ENCODE measurements at places on chromosomes 5 and 9.
A peak's percentile ranks its signal among the peaks of the same experiment; 100 is the strongest.

DNA sequence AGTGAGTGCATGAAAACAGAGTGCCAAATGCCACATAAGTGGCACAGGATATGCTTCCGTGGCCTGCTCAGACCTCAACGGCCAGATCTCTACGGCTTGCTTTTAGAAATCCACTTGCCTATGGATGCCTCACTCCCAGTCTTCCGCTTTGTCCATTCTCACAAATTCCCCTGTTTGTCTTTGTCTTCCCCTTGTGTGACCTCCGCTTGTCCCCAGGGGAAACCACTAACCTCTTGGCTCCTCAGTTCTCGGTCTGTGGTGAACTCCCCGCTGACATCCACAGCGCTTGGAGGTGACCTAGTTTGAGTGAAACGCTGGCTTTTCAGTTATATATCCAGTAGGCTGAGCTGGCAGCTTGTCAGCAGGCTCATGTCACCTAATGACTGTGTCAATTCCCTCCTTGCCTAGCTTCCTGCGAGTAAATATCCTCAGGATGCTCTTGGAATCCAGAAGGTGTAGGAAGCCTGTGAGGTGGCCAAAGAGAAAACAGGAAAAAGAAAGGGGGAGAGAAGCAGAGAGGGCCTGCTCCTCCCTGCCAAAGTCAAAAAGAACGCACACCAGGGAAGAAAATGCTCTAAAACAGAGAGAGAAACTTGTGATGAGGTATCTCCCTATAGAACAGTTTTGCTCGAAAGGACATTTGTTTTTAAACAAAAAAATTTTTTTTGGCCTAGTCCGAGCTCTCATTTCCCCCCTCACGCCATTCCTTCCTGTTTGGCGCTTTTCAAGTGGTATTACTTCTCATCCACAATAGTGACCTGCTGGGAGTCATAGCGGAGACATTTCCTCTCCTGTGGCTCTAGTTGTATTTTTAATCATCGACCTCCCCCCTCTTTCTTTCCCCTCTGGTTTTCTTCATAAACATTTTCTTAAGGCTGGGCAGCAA lies 101.6 kb upstream of the SPRY4 start:
- DNase-seq: no peak

- DNase-seq: no peak
These were observed 435.7 kb downstream of the PLK2 start for GRCh38 chr5:58024151-58024550.

GRCh38 chr5:43042176-43042625 lies 2.1 kb upstream of the ANXA2R start:
- no peak for DNase-seq

DNA sequence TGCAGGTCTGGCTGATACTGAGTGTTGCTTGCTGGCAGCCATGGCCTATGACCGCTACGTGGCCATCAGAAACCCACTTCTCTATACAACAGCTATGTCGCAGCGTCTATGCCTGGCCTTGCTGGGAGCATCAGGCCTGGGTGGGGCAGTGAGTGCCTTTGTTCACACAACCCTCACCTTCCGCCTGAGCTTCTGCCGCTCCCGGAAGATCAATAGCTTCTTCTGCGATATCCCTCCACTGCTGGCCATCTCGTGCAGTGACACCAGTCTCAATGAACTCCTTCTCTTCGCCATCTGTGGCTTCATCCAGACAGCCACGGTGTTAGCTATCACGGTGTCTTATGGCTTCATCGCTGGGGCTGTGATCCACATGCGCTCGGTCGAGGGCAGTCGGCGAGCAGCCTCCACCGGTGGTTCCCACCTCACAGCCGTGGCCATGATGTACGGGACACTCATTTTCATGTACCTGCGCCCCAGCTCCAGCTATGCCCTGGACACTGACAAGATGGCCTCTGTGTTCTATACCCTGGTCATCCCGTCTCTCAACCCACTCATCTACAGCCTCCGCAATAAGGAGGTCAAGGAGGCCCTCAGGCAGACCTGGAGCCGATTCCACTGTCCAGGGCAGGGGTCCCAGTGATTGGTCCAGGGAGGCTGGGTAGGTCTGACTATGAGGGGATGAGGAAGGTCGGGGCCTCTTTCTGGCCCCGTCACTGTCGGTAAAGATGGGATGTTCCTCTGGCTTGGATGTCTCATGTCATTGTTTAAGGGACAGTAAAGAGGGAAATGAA lies 718 bp downstream of the OR5C1 start:
- DNase-seq: no peak

DNA sequence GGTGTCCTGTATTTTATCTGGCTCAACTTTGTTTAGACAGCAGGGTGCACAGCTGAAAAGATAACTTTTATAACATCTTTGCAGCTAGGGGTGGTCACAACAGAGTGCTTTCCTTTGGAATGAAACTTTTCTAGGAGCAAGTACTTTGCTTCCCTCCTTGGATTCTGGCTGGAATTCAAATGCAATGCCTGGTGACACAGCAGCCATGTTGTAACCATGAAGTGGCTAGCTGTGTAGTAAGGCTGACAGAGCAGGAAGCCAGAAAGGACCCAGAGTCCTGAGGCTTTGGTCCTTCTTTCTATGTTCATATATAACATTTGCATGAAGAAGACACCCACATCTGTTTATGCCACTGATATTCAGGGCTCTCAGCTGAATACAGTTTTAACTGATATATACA lies 48.1 kb downstream of the TENT4A start:
- DNase-seq: no peak

DNA sequence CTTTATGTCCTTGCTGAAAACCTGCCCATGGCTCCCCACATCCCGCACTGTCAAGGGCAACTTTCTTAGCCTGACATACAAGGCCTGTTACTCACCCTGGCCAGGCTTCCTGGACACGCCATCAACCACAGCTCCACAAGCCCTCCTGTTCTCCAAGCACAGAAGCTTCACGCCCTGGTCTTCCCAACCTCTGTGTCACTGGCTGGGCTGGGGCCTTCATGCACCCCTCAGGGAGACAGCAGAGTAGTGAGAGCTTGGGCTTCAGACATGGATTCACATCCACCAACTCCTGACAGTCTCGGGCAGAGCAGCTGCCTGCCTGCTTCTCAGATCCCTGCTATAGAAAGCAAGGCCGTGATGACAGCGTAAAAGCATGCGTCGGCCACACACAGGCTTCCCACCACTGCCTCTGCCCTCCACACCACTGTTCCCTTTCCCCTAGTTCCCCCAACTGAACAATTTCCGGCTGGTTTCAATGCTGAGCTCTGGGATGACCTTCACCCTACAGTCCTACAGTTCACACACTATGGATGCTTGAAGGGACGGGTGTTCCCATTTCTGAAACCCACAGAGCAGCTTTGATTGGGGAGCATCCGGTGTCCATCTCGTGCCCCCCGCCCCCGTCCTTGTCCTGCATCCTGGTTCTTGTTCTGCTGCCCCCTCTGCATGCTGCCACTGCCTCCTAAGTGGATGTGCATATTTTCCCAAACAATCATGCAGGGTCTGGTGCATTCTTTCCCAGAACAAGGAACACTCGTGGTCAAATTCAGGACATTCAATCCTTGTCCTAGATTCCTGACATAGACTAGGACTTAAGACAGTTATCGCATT lies 33.4 kb upstream of the ADAMTS2 start:
- peak; percentile 50 for DNase-seq

DNA sequence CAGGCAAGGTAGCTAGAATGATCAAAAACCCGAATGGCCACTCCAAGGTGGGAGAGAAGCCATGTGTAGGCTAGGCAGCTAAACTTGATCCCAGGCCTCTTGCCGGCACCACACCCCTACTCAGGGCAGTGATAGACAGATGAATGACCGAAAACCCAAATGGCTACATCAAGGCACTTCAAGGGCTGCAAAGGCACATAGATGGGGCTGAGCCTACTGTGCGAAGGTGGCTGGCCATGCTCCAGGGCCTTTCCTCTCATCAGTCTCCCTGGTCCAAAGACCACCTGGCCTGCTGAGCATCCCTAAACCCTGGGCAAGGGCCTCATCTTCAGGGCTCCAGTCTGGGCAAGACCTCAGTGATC lies 3.7 kb upstream of the TIFAB start:
- peak; percentile 58 for DNase-seq

DNA sequence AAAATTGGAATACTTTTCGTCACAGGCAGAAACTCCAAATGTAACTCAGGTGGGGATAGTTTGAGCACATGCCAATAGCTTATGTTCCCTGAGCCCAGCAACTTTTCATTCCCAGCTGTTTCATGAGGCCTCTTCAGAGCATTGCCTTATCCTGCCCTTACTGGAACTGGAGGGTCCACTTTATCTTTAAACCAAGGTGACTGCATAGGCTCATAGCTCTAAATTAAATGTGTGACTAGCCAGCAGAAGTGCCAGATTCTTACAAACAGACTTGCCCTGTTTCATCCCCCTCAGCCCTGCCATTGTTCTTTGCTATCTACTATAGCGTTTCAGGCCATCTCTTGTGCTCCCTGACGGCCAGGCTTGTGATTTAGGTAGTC lies 8.1 kb upstream of the LCP2 start:
- no peak for DNase-seq

GRCh38 chr9:91162784-91163443 lies 198.8 kb downstream of the AUH start:
- DNase-seq: no peak

GRCh38 chr5:6601271-6601670 lies 31.6 kb downstream of the NSUN2 start:
- DNase-seq: no peak

DNA sequence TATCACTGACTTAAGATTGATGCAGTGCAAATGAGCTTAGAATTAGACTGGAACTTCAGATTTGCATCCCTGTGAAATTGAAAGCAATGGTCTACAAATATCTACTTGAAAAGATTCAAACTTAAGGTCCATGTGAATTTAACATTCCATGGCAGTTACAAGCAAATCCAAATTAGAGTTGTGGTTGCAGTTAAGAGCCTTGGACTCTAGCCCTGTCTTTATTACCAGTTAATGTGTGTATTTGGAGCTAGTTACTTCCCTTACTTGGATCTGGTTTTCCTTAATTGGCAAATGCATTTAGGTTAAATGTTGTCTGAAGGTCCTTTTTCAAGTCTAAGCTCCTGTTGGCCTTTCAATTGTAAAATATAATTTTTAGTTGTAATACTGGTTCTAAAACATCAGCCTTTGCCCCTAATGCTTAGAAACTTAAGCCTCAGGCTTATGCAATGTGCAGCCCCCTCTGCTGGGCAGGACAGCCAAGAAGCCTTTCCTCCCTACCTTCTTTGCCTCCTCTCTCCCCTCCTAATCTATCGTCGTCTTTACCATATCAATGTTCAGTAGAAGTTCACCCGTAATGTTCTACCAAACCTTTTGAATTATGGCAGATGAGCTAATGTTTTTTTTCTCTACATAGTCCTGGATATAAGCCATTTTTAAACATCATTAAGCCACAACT lies 59.5 kb downstream of the ERMP1 start:
- no peak for DNase-seq

DNA sequence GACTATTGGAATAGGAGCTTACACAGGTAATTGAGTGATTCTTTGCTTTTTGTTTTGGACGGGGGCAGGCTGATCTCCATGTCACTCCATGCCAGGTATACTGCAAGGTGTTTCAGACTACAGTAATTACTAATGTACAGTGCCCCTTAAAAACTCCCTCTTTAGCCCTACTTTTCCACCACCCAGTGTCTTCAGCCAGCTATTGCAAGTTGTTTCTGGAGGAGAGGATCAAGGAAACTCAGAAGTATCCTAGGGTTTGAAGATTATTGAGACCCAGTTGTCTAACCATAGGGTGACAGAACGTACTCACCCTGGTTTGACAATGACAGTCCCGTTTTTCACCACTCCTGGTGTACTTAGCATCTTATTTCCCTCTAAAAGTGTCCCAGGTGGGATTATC lies 13.4 kb downstream of the CFAP95 start:
- DNase-seq: no peak

DNA sequence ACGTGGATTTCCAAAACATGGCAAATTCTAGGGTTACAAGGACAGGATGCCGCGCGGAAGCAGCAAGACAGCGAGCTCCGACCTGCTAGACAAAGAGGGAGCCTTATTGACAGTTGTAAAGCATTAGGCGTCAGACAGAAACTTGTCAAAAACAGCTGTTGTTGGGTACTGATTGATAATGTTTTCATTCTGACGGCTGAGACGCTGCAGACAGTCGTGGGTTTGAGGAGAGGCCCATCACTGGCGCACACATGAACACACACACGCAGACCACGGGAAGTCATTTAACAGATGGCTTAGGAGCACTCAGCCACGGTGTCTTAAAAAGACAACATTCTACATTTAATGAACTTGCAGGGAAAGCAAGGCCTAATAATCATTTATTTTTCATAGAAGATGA lies 324.0 kb downstream of the NDUFS4 start:
- no peak for DNase-seq

DNA sequence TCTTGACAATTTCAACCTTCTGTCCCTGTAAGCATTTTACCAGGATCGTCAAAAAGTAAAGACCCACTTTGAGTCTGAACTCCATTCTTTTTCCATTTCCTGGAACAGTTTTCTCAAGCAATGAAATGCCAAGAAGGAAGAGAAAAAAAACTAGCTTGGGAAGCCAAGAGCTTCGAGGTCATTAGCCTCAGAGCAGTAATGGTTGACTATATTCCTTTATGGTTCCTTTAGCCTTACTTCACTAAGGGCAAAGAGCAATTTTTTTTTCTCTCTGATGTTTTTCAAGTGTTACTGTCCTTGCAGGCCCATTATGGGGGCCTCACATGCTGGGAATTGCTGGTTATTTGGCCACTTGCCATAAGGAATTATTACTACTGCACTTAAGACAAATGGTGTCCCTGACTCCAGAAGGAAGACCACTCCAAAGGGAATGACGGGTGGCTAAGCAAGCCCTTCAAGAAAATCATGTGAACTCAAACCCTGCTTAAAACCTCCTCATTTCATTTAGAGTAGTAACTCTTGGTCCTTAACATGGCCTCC lies 37.1 kb downstream of the BNC2 start:
- DNase-seq: no peak

- DNase-seq: no peak
These were observed 3.4 kb downstream of the HIGD2A start for GRCh38 chr5:176391999-176392398.

DNA sequence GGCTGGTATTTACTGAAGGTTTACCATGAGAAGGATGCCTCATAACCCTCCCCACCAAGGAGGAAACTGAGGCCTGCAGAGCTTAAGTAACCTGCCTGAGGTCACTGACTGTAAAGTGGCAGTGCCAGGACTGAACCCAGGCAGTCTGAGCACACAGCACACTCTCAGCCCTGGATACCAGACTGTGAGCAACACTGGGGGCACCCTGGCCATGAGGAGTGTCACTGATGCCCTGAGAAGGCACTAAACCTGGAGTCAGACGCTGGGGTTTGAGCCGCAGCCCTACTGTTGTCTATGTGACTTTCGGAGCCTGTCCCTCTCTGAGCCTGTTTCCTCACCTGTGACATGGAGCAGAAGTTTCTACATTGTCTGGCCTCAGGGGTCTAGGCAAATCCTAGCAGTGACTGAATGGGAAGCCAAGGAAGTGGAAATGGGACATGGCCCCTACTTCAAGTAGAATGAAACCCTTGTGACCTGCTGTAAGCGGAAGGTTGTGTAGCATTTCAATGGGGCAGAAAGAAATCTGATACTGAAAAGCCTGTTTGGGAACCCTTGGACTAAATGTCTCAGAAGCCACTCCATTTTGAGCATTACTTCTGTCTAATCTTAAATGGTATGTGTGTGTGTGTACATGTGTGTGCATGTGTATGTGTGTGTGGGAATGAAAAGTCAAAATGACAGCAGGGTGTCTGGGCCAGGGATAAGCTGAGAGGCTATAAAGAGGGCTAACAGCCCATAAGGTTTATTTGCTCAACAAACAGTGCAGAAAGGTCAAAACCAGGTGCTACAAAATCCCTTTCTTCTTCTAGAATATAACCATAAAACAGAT lies 36.0 kb downstream of the B4GALT1 start:
- DNase-seq: no peak

GRCh38 chr9:13707612-13708576 lies 428.4 kb upstream of the MPDZ start:
- DNase-seq: no peak

All from chondrocyte (in vitro differentiated cells).